A673 (cell line): ENCODE measurements at places on chromosomes 13 and 19. TPM values are rescaled to one million over a fixed set of nuclear protein-coding genes. Genes with fewer than 3 reads are reported as not detected.

CGB8 gene
- not detected in 2 replicates for total RNA-seq

ZNF304 gene
- 10.2 and 11.0 TPM in 2 replicates for total RNA-seq

- H3K4me1 ChIP-seq = no peaks in the 10 kb centered on the region
- no peaks in the 10 kb centered on the region for H3K27me3 ChIP-seq
- H3K27ac ChIP-seq = no peak overlapping the region
- H3K36me3 ChIP-seq = no peaks in the 10 kb centered on the region
- no peak overlapping the region for H3K4me3 ChIP-seq
These were observed 752.5 kb upstream of the SLITRK5 start for GRCh38 chr13:86918682-86919081.

GRCh38 chr19:42069619-42070351 lies at the start of gene GRIK5:
Gene GRIK5, minus strand, starts transcription at chr19:42070206. Its CDS starts 4,436 bp downstream, at chr19:42065770.
- peak within 1 kb of the TSS; percentile 55 for H3K4me3 ChIP-seq
- peak; percentile 59 for DNase-seq
- H3K36me3 ChIP-seq = peaks cover 6% of the 10 kb centered on the region
- H3K27ac ChIP-seq = peak within 1 kb of the TSS; percentile 75

ZNF772 gene
- 19.4 and 21.2 TPM in 2 replicates for total RNA-seq

DNA sequence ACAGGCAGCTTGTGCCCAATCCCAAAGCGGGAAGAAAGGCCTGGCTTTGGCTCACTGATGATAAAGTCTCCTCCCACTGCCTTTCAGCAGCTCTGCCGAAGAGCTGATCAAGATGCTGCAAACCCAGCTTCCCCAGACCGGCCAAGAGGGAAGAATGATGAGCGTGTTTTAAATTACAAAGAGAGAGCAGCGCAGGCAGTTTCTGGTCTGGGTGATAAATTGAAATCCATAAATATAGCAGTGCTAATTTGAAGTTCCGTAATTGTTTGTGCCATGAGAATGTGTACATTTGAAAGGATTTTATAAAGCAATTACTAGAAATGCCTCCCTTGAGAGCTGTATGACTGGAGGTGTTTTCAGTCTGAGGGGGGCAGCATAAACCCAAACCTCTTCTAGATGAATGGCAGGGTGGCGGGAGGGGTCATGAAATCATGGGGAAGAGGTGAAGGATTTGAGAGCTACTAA lies 171.8 kb downstream of the STK24 start:
- H3K4me1 ChIP-seq = peaks cover 10% of the 10 kb centered on the region
- no peaks in the 10 kb centered on the region for H3K36me3 ChIP-seq
- no peak overlapping the region for H3K27ac ChIP-seq
- H3K4me3 ChIP-seq = no peak overlapping the region

GRCh38 chr13:25881971-25882451 lies 169.8 kb downstream of the SHISA2 start:
- DNase-seq = peak; percentile 92
- H3K36me3 ChIP-seq = no peaks in the 10 kb centered on the region
- H3K4me1 ChIP-seq = peaks cover 53% of the 10 kb centered on the region
- no peaks in the 10 kb centered on the region for H3K27me3 ChIP-seq
- H3K27ac ChIP-seq = peak overlapping the region; percentile 54
- peak overlapping the region; percentile 24 for H3K4me3 ChIP-seq

DNA sequence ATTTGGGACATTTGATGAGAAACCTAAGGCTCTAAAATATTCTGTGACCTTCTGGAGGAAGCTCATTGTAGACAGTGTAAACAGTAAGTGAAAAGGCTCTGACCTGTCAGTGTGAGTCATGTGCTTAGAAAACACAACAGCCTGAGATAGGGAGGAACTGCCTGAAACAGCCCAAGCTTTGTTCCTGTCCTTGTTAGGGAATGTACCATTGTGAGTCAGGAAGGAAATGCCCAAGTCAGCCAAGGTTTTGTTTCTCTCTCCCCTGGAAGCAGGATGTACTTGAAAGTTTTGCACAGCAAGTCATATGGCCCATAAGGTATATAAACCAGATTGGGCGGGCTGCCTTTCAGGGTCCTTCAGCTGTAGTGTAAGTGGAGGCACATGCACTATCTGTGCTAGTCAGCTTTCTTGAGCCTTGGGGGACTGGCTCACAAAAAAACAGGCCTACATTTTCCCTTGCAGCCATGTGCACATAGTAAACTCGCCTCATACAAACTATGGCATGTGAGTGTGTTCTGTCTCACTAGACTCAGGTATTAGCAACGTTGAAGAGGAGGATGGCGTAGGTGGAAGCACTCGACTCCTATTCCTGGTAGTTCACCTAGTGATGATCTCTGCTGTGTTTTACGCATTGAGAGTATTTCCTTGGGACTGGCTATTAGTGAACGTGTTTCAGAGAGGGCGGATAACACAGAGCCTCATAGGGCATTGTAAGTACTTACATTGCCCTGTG lies 141.2 kb upstream of the KLHL1 start:
- H3K4me3 ChIP-seq = no peak overlapping the region
- DNase-seq = no peak
- no peaks in the 10 kb centered on the region for H3K36me3 ChIP-seq

HRC gene
- total RNA-seq = not detected in 2 replicates

SIGLEC5 gene
- not detected in 2 replicates for total RNA-seq

DNA sequence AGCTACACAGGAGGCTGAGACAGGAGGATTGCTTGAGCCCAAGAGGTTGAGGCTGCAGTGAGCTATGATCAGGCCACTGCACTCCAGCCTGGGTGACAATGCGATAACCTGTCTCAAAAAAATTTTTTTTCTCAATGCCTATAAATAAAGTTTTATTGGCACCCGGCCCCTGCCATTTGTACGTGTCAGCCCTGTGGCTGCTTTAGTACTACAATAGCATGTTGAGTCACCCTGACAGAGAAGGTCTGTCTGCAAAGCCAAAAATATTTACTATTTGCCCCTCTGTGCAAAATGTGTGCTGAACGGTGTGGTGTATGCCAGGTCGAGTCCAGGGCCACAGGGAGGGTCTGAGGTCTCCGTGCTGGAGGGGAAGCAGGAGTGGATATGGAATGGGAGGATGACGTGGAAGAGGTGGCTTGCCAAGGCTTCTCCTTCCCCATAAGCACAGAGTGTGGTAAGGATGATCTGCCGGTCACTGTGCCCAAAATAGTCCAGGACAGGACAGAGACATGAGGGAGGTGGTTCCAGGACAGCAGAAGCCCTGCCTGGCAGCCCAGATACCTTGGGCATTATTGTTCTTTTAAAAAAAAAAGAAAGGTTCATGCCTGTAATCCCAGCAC lies 10.0 kb downstream of the NMRK2 start:
- H3K36me3 ChIP-seq = no peaks in the 10 kb centered on the region
- H3K27me3 ChIP-seq = no peaks in the 10 kb centered on the region
- H3K4me1 ChIP-seq = no peaks in the 10 kb centered on the region
- H3K27ac ChIP-seq = no peak overlapping the region
- no peak for DNase-seq

HNRNPUL1 gene
- 342 and 344 TPM in 2 replicates for total RNA-seq

DNA sequence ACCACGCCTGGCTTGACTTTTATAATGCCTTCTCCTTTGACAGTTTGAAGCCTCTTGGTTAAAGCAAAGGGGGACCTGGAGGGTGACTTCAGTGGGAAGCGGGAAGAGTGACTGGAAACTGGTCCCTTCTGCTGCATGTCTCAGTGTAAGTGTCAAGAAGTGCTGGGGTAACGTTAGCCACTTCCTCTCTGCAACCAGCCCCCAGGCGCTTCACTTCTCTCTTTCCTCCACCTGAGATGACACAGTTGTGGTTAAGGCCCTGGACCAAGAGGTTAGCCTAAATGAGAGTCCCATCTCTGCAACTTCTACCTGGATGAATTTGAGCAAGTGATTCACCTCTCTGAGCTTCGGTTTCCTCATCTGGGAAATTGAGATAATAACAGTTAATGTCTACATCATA lies 16.3 kb downstream of the LEUTX start:
- no peak overlapping the region for H3K4me3 ChIP-seq
- peaks cover 19% of the 10 kb centered on the region for H3K27me3 ChIP-seq
- peak; percentile 25 for DNase-seq
- no peak overlapping the region for H3K27ac ChIP-seq
- no peaks in the 10 kb centered on the region for H3K4me1 ChIP-seq

DNA sequence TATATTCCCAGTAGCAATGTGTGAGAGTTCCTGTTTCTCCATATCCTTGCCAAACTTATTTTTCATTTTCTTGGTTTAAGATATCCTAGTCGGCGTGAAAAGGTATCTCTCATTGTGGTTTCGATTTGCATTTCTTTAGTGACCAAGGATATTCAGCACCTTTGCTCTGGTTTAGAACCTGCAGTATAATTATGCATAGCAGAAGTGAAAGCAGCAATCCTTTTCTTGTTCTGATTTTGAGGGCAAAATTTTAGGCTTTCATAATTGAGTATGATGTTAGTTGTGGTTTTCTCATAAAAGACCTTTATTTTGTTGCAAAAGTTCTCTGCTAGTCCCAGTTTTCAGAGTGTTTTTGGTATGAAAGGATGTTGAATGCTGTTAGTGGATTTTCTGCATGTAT lies 491.0 kb downstream of the FGF9 start:
- no peak overlapping the region for H3K4me3 ChIP-seq
- H3K27me3 ChIP-seq = no peaks in the 10 kb centered on the region
- no peak overlapping the region for H3K27ac ChIP-seq
- no peak for DNase-seq
- H3K36me3 ChIP-seq = no peaks in the 10 kb centered on the region
- H3K4me1 ChIP-seq = no peaks in the 10 kb centered on the region

GRCh38 chr13:95756072-95756471 lies 79.1 kb downstream of the DNAJC3 start:
- DNase-seq = no peak
- no peak overlapping the region for H3K4me3 ChIP-seq
- no peaks in the 10 kb centered on the region for H3K27me3 ChIP-seq
- H3K36me3 ChIP-seq = no peaks in the 10 kb centered on the region
- H3K27ac ChIP-seq = peak overlapping the region; percentile 18

DNA sequence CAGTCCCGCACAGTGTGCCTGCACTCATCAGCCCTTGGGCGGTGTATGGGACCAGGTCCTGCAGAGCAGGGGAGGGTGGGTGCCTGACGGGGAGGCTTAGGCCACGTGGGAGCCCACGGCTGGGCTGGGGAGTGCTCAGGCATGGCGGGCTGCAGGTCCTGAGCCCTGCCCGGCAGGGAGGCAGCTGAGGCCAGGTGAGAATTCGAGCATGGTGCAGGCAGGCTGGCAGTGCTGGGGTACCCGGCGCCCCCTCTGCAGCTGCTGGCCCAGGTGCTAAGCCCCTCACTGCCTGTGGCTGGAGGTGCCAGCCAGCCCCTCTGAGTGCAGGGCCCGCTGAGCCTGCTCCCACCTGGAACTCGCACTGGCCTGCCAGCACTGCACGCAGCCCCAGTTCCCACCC lies 630.9 kb upstream of the PCDH20 start:
- H3K36me3 ChIP-seq = no peaks in the 10 kb centered on the region
- no peaks in the 10 kb centered on the region for H3K4me1 ChIP-seq
- DNase-seq = no peak
- H3K4me3 ChIP-seq = no peak overlapping the region

TNFSF13B gene
- total RNA-seq = 9.2 and 11.2 TPM in 2 replicates

PSG3 gene
- not detected in 2 replicates for total RNA-seq

VSTM2B gene
- not detected in 2 replicates for total RNA-seq

- no peaks in the 10 kb centered on the region for H3K4me1 ChIP-seq
- no peaks in the 10 kb centered on the region for H3K27me3 ChIP-seq
- H3K36me3 ChIP-seq = no peaks in the 10 kb centered on the region
- DNase-seq = no peak
These were observed 109.1 kb downstream of the NALCN start for GRCh38 chr13:101307181-101307701.

KISS1R gene
- total RNA-seq = 0.20 TPM in 1 of 2 replicates, not detected in the other

DNA sequence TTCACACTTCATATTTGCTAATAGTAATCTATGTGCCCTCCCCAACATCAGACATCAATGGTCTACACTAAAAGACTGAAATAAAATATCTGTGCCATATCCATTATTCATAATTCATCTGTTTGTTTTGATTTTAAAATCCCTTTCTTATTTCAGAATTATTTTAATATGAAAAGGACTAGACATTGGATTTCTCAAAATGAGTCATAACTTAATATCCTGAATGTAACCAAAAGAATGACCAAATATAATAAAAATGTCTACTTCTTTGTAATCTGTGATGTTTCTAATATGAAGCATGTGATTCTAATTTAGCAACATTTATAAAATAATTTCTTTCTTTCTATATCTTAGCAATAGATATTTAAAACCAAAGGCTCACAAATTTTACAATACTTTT lies 64.9 kb downstream of the MZT1 start:
- H3K27ac ChIP-seq = no peak overlapping the region
- H3K4me3 ChIP-seq = no peak overlapping the region
- H3K27me3 ChIP-seq = peaks cover 74% of the 10 kb centered on the region
- H3K4me1 ChIP-seq = no peaks in the 10 kb centered on the region
- DNase-seq = no peak

DNA sequence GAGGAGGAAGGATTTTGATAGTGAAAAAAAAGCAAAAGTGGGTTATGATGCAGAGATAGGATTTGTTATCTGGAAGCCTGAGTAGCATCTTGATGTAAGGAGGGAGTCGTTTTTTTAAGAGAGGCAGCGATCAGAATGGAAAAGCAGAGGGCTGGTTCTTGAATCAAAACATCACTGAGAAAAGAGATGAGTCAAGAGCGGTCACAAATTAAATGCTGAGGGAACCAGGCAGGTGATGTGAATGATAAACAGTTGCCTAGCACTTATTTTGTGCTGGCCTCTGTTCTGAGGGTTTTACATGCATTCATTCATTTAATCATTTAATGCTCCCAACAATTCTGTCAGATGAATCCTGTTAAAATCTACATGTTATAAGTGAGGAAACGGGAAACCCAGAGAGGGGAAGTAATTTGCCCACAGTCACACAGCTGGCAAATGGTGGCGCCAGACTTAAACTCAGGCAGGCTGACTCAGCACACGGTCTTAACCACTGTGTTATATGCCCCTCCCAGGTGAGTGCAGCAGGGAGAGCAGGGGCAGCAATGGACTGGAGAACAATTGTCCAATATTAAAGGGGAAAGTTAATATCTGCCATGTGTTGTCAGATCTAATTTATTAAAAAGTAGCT lies 21.4 kb downstream of the SIGLECL1 start:
- no peaks in the 10 kb centered on the region for H3K4me1 ChIP-seq
- no peak overlapping the region for H3K4me3 ChIP-seq
- no peaks in the 10 kb centered on the region for H3K36me3 ChIP-seq
- no peak overlapping the region for H3K27ac ChIP-seq

RNF113B gene
- total RNA-seq = not detected in 2 replicates

BRME1 gene
- total RNA-seq = 3.2 and 4.0 TPM in 2 replicates

- no peak for DNase-seq
- H3K27ac ChIP-seq = no peak overlapping the region
- H3K4me1 ChIP-seq = no peaks in the 10 kb centered on the region
- H3K36me3 ChIP-seq = peaks cover 99% of the 10 kb centered on the region
- no peak overlapping the region for H3K4me3 ChIP-seq
These were observed 11.5 kb upstream of the CCDC97 start for GRCh38 chr19:41298348-41298964.

- no peaks in the 10 kb centered on the region for H3K27me3 ChIP-seq
- peaks cover 3% of the 10 kb centered on the region for H3K36me3 ChIP-seq
- peak; percentile 23 for DNase-seq
- peak overlapping the region; percentile 96 for H3K4me3 ChIP-seq
These were observed 427 bp downstream of the ZNF160 start for GRCh38 chr19:53102756-53103233.

ZNF729 gene
- not detected in 2 replicates for total RNA-seq
